Stimulated activated CD4-positive, alpha-beta T cell treated with anti-CD3 and anti-CD28 coated beads, TNF-alpha, amount 100 ng/mL, for 4 hours (primary cell): ENCODE measurements at places on chromosomes 16 and 17.

GRCh38 chr16:2038382-2039231 is 9.0 kb downstream of the NTHL1 start:
- no peak for DNase-seq

GRCh38 chr16:53022374-53022773 is 30.3 kb downstream of the CHD9NB start:
- DNase-seq, result no peak

DNA sequence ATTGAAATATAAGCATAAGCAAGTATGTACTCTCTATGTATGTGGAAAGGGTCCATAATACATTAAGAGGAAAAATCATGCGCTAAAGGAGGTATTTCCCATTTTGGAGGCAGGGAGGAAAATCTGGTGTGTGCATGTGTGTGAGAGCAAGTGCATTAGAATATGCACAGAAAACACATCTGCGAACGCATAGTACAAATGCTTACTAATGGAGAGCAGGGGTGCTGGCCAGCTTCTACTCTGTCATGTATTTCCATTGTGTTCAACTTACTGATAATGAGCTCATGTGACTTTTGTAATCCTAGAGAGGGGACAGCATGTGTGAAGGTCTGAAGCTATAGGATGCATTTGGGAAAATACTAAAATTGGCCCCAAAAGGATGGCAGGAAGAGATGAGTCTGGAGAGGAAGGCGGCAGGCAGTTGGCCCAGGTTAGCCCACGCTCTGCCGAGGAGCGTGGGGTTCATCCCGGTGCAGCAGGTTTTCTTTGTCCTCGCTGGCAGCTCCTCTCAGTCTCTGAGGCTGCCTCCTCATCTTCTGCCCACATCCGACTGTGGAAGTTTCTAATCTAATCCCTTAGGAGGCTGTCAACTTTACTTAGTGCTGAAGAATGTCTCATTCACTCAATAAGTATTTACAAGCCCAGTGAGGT is 17.8 kb upstream of the KSR1 start:
- DNase-seq, result no peak

DNA sequence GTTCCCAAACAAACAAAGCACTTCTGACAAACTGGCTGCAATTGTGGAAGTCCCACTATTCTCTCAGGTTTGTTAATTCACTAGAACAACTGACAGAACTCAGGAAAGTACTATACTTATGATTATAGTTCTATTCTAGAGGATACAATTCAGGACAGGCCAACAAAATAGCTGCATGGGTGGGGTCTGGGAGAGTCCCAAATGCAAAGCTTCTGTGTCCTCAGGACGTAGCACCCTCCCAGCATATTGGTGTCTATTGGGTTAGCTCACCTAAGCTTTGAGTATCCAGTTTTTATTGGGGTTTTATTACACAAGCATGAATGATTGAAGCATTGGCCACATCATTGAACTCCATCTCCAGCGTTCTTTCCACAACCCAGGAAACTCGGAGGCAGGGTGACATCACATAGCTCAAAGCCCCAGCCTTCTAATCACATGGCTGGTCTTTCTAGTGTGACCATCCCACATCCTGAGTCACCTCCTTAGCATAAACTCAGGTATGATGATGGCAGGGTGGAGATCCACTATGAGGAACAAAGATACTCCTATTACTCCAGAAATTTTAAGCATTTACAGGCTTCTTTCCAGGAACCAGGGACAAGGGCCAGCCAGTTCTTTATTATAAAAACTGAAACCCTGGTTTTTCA is 43.9 kb upstream of the CCNF start:
- no peak for DNase-seq

- DNase-seq, result no peak
These were observed 75.4 kb downstream of the CYB561 start for GRCh38 chr17:63370696-63371095.
